ENCODE measurements at places on chromosomes 11 and 22. TPM values are rescaled to one million over a fixed set of nuclear protein-coding genes. Genes with fewer than 3 reads are reported as not detected.

DNA sequence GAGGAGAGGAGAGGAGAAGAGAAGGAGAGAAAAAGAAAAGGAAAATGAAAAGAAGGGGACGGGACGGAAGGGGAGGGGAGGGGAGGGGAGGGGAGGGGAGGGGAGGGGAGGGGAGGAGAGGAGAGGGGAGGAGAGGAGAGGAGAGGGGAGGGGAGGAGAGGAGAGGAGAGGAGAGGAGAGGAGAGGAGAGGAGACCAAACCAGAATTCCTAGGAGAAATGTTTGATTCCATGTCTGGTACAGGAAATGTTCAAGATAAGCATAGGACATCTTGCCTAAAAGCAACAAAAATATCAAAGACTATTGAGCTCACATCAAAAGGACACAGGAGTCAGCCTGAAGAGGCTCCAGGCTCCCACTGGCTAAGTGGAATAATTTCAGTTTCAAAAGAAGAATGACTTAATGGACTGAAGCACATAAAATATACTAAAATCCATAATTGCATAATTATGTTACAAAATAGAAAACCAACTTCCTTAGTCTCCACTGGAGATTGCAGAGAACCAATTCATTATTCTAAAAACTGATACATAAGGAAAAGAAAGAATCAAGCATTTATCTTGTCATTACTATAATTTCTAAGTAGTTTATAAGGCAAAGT lies 101.1 kb upstream of the APOA1 start:
- DNase-seq, result no peak

GRCh38 chr11:57798905-57799559 lies 37.4 kb downstream of the CTNND1 start:
- DNase-seq, result peak; percentile 38

DNA sequence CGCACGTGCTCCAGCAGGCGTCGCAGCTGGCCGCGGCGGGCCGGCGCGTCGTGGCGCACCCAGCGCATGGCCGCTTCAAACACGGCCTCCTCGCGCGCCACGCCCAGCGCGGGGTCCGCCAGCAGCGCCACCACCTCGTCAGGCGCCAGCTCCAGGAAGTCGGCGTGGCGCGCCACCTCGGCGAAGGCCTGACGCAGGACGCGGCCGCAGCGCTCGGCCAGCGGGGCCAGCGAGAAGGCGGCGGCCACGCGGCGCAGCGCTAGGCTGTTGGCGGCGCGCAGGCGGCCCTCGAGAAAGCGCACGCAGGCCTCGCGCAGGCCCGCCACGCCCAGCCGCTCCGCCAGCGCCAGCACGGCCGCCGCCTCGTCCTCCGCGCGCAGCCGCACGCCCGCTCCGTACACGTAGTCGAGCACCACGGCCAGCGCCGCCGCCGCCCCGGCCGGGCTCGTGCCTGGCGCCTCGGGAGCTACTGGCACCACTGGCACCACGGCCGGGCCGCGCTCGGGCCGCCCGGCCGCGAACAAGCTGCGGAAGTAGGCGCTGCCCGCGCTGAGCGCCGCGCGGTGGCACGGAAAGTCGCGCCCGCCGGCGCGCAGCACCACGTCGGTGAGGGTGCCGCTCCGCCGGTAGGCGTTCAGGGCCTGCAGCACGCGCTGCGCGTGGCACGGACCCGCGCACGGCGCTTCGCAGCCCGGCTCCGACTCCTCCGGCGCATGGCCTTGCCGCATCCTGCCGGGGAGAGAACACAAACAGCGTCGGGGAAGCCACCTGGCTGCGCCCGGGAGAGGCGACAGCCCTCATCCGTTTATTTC lies 2.9 kb downstream of the KLHL35 start:
- no peak for DNase-seq

DNA sequence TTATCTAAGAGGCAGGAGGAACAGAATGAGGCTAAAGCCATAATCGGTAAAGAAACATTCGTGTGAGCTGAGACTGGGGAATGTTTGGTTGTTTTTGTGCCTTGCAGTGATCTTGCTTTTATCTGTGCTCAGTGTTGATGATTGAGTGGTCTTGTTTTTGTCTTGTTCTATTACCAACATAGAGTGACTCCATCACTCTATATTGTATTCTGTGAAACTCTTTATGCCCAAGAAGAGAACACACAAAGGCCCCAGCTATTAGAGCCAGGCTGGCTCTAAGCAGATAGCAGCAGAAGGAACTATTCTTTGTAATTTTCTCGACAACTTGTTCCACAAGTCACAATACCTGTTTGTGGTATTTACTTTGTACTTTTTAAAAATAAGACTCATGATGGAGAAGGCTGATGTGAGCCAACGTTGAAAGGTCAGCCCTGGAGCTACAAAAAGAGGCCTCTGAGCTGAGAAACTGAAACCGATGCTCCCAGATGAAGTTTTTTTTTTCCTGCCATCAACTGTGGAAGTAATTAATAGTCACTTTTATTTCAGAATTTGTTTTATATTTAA lies 68.4 kb downstream of the LARGE1 start:
- DNase-seq, result no peak

DNA sequence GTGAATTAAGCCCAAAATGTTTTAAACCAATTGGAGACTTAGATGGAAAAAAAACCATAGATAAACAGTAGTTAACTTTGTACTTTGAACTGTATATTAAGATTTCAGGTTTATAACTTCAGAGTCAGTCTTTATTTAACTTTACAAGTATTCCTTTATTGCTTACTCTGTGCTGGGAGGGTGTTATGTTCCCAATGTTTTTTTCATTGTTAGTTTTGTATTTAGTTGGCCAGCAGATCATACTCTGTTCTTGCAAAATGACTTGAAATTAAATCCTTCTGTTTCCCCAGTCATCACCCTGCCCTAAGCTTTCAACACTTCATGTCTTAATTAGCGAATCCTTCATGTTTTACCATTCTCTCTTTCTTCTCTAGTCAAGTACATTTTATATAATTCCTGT lies 25.3 kb downstream of the SIK2 start:
- DNase-seq, result no peak

- no peak for DNase-seq
These were observed 139.6 kb downstream of the DDX10 start for GRCh38 chr11:108804511-108804910.

- no peak for DNase-seq
These were observed 85.8 kb downstream of the EFCAB6 start for GRCh38 chr22:43726322-43726721.

DNA sequence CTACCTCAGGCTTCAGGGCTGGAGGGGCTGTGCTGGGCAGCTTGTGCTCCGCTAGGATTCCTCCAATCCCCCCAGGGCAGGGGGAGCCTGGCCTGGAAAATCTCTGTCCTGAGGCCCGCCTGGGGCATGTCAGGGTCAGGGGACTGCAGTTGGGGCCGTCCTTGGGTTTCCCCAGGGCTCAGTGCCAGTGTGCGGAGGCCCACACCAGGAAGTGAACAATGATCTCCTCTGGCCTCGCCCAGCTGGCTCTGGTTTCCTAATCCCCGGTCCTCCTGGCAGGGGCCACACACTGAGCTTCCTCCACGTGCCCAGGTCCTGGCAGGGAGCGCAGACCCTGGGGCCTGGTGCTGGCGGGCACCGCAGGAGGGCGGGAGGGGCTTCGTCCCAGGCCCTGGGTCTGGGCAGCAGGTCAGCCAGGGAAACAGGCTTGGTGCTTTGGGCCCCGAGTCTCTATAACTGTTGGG lies 1.4 kb upstream of the MUC2 start:
- peak; percentile 81 for DNase-seq

- DNase-seq, result no peak
These were observed 699.0 kb upstream of the LUZP2 start for GRCh38 chr11:23797624-23798419.

- DNase-seq, result no peak
These were observed 27.4 kb downstream of the IGLL5 start for GRCh38 chr22:22914726-22915669.

DNA sequence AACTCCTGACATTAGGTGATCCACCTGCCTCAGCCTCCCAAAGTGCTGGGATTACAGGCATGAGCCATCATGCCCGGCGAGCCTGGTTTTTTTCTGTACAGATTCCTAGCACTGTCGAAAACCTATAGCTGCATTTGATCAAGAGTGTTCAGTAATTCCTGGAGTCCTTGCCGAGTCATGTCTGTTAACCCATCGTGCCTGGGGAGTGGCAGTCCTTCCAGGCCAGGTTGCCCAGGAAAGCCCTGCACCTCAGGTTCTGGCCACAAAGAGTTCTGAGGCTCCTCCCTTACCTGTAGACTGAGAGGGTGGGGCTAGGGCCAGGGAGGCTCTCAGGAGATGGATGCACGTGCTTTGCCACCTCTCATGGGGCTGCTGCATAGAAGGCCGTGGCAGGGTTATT lies 17.0 kb downstream of the YDJC start:
- no peak for DNase-seq

DNA sequence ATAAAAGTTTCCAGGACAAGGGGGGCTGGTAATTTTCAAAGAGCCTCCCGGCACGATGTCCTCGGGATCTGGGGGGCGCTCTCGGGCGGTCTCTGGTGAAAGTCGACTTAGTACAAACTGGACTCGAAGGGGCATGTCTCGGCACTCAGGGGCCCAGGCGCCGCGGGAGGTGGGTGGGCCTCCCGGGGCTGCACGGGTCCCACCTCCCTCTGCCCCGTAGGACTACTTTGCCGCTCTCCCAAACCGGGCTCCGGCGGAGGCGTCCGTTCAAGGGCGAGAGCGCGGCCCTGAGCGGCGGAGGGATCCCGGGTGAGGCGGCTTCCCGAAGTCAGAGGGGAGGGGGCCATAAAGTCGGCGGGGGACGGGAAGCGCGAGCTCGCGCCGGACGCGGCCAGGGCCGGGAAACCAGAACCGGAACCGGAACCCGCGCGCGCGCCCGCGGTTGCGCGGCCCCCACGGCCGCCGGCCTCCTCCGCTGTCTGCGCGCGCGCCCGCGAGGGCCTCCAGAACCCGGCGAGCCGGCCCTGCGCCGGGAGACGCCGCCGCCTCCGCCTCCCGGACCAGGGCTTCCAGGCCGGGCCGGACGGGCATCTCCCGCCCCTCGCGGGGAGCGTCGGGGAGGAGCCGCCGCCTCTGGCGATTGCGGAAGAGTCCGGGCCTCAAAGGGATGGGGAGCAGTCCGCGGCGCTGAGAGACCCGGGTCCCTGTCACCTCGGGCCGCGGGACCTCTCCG lies at the start of gene ARHGEF12:
ARHGEF12 (plus strand) TSS at position 506 of the 733 bp plus-strand sequence. CDS start 831 bp downstream, outside the sequence.
- peak; percentile 69 for DNase-seq

- no peak for DNase-seq
These were observed 2.3 kb upstream of the FGF19 start for GRCh38 chr11:69705901-69706787.

DNA sequence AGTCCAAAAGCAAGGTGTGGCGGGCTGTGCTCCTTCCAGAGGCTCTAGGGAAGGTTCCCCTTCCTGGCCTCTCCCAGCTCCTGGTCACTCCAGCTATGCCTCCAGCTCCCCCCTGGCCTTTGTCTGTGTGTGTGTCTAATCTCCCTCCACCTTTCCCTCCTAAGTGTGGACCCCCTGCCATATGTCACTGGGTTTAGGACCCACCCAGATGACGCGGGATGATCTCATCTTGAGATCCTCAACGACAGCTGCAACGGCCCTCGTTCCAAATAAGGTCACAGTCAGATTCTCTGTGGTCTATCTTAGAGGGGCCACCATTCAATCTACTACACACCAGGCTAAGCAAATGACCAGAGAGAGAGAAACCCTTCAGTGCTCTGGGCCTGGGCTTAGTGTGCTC lies 107.9 kb downstream of the ARHGAP8 start:
- no peak for DNase-seq

Gene MOGAT2
- 0.07 TPM for total RNA-seq

Gene THAP12
- total RNA-seq, result 94.8 TPM

Gene PATE4
- not detected for total RNA-seq

Gene PPM1F
- 37.6 TPM for total RNA-seq

Gene OR8G5
- total RNA-seq, result not detected

Gene BIK
- total RNA-seq, result 8.6 TPM

Gene OR8J1
- total RNA-seq, result not detected

Gene TPH1
- not detected for total RNA-seq

Gene NCAM1
- total RNA-seq, result 9.2 TPM

Gene CPT1A
- total RNA-seq, result 13.1 TPM

Gene RIN1
- 15.6 TPM for total RNA-seq

Gene HEPACAM
- not detected for total RNA-seq

Gene OTOG
- total RNA-seq, result not detected

Gene RNASEH2C
- total RNA-seq, result 81.0 TPM

Gene NPTXR
- 2.7 TPM for total RNA-seq
